ENCODE measurements at places on chromosomes 4 and X.

DNA sequence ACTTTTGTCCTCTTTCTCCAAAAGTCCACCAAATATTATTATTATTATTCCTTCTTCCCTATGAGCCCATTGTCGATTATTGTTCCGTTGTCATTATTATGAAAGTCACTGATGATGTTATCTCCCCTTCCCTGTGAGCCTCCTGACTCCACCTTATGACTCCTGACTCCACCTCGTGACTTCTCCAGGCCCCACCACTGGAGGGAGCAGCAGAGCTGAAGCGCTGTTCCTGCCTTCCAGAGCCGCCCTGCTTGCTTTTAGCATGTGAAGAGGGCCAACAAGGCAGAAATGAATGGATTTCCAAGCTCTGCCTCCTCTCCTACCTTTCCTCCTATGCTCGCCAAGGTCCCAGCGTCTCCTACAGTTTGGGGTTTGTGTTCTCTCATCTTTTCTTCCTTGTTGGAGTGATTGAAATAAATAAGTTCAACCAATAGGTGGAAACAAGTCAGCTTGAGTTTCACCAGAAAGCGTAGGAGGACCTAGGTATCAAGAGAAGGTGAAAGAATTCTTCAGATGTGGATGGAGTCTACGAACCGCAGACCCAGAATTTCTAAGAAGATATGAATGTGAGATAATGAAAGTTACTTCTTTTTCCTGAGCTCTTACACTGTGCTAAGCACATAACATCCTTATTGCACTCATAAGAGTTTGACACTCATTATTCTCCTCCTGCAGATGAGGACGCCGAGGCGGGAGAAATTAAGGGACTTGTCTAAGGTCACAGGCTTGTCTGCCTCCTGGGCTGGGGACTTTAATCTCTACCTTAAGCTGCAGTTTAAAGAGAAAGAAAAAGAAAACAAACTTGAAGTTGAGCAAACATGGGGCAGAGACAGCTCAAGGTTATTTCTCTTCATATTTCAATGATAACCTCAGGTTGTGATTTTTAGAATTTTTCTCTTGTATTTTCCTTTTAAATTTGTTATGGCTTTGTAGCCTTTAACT, 26.1 kb downstream of the IGSF1 start:
- no peak for DNase-seq

DNA sequence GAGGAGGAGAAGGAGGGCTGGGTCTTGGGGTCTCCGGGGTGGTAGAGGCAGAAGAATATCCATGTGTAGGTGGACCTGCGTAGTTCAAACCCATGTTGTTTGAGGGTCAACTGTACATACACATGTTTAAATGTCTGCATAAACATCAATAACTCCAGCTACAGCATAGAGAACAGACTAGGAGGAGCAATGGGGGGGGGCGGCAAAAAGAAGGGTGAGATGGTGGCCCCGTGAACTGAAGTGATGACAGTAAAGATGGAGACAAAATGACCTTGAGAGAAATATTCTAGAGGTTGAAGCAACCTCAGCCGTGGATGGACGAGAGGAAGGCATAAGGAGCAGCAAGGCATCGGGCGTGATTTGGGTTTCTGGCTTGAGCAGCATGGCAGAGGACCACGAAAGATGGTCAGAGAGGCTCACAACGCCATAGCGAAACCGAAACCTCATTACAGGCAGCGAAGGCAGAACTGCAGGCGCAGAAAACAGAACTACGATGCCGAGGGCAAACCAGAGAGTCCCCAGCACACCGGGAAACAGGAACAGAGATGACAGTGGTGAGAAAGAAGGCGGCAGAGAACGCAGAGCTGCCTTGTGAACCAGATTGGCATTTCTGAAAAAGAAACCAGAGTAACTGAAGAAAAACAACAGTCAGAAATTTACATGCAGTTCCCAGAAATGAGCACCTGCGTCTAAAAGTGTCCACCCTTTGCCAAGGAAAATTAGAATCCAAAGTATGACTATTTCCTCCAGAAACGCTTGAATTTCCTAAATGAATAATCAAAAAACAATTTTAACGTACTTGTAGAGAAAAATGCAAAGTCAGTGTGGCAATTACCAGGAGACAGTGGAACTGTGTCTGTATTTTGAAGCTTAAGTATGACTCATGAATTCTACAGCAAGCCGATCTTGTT, 50.3 kb upstream of the ENPP6 start:
- peak; percentile 41 for DNase-seq

- no peak for DNase-seq
Measured at GRCh38 chr4:129545599-129546278, 449.8 kb downstream of the C4orf33 start.

DNA sequence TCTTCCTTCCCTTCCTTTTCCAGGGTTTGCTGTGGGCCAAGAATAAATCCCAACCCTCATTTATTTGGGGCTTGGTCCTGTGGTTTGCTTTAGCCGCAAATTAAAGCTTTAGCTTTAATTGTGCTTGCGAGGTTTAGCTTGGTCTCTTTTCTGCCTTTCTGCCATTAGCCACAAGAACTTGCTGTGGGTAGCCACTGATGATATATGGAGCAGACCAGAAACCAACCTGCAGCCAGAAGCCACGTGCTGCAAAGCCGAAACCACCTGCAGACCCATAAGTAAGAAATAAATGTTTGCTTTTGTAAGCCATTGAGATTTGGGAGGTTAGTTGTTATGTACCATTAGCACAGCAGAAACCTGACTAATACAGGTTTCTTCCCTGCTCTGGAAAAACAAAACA, 89.8 kb upstream of the S100G start:
- DNase-seq, result no peak

GRCh38 chrX:68999931-69000330, 165.3 kb downstream of the PJA1 start:
- no peak for DNase-seq

- no peak for DNase-seq
Measured at GRCh38 chrX:69216911-69217310, 51.7 kb upstream of the PJA1 start.

DNA sequence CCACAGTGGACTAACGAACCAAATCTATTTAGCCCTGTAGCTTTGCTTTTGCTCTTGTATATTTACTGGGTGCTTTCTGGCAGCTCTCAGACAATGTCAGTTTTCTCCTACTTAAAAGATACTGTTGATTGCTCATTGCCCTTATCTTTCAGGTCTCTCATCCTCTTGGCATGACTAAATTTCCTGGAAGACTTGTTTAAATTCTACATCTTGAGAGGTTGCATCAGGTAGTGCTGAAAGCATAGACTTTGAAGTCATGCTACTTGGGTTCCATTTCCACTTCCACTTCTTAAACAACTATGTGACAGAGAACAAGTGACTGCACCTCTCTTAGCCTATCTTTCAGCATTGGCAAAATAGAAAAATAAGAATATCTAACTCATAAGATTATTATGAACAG, 8.4 kb downstream of the TDO2 start:
- DNase-seq, result no peak

- no peak for DNase-seq
Measured at GRCh38 chr4:145048817-145049216, 49.2 kb downstream of the ANAPC10 start.

- DNase-seq, result no peak
Measured at GRCh38 chr4:134740290-134740689, 538.7 kb upstream of the PABPC4L start.

DNA sequence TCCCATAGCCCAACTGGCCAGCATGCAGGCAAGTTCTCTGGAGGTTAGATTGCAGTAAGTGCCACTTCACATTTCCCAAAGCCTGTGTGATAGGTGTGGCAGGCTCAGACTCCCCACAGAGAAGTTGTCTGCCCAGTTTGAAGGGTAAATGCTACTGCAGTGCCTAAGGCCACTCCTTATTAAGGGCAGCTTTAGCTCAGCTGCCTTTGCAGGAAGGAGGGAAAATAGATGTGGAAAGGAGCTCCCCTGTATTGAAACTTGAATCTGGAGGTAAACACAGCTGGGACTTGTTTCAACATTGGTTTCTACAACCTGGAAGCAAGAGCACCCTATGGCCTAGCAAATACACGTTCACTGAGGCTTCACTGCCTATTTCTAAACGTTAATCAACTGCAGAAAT, 22.4 kb downstream of the NEXMIF start:
- DNase-seq, result no peak

- no peak for DNase-seq
Measured at GRCh38 chr4:24496597-24496996, 87.8 kb downstream of the DHX15 start.

- DNase-seq, result no peak
Measured at GRCh38 chrX:71992711-71993110, 82.1 kb downstream of the NHSL2 start.

DNA sequence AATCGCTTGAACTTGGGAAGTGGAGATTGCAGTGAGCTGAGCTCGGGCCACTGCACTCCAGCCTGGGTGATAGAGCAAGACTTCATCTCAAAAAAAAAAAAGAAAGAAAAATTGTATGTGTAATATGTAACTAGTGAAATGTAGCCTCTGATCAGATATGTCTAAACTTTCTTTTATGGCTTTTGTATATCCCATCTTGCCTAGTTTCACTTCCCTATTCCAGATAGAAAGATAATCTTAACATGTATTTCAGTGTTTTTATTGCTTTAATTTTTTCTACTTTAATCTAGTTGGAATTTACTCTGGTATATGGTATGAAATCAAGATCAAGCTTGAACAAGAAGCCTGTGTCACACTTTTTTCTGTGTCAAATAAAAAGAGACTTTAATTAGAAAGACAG, 1.9 kb upstream of the ZNF41 start:
- no peak for DNase-seq

DNA sequence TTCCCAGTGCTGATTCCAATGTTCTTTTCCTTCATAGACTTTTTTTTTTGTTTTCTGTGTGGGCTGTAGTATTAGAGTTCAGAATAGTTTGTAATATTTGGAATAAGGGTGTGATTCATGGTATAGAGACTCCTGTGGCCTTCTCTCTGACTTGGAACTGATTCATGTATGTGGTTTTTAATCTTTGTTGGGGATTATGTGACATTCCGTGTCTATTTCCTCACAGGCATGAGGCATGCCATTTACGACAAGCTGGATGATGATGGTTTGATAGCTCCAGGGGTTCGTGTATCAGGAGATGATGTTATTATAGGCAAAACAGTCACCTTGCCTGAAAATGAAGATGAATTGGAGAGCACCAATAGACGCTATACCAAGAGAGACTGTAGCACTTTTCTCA, 44.4 kb downstream of the POLR2B start:
- DNase-seq, result no peak

DNA sequence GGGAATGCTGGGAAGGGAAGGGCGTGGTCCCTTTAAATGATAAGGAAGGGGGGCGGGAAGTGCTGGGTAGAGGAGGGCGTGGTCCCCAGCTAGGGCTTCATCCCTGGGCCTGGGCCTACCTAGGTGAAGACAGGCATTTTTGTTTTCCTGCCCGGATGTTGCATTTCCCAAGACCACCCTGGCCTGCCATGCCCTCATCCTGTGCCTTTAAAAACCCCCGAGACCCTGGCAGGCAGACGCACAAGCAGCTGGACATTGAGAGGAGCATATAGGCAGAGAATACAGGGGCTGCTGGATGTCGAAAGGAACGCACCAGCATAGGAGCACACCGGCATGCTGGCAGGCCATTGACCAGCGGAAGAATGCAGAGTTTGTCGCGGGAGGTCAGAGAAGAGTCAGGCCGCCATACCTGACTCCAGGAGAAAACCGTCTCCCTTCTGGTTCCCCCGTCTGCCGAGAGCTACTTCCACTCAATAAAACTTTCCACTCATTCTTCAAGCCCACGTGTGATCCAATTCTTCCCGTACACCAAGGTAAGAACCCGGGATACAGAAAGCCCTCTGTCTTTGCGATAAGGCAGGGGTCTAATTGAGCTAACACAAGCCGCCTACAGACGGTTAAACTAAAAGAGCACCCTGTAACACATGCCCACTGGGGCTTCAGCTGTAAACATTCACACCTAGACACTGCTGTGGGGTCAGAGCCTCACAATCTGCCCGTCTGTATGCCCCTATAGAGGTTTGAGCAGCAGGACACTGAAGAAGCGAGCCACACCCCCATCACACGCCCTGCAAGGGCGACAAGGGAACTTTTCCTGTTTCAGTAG, 2.9 kb upstream of the AGA start:
- DNase-seq, result no peak

DNA sequence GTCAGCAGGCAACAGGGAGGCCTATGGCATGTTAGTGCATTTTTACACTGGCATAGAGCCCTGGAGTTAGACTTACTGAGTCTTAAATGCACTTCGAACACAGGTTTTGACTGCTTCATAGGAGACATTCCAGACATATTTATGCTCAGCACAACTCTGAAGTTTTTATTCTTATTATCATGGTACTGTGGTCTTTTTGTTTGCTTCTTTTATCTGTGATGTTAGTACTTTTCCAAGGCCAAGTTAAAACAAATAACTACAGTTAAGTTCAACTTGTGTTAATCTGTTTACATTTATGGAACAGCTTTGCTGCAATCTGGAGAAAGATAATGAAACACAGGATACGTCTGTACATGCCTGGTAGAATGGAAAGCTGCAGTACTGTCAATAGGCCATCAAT, 76.5 kb downstream of the COL4A5 start:
- DNase-seq, result no peak

GRCh38 chrX:39527025-39527424, 570.7 kb downstream of the BCOR start:
- no peak for DNase-seq

- no peak for DNase-seq
Measured at GRCh38 chr4:30867427-30867826, 147.3 kb downstream of the PCDH7 start.

DNA sequence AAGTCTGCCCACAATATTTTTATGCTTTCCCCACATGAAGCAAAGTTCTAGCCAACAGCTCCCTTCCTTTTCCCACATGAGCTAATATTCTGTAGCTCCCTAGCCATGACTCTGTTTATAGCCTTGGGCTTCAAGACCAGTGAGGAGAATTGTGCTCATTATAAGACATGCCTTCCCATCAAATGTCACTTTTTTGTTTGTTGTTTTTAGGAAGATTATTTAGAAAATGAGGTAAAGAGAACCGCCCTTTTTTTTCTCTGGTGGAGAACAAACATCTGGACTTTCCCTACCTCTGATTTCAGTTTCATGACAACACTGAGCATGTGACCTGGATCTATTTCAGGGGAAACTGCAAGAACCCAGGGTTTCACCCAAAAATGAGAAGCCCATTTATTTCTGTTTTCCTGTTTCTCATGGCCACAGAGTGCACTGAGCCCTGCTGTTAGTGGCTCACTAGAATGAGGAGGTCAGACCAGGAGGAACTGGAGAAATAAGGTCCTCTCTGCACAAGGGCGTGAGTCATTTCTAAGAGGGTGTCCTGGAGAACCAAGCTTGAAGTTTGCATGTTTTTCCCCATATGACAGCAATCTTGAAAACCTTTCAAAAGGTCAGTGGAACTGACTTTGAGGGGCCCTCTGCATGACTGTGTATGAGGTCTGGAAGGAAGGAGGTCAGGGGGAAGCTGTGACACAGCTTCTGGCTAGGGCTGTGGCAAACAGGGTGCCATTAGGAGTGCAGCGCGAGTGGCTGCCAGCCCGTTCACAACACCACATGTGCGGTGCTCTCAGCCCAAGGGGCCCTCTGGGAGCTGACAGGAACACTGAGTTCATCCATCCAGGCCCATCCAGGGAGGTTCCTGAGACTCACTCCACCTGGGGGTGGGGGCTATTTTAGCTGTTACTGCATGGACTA, 55.2 kb downstream of the CHST7 start:
- DNase-seq, result no peak

Measured in stimulated activated CD4-positive, alpha-beta T cell treated with anti-CD3 and anti-CD28 coated beads, Interleukin-1b, Interleukin-23, amount 100 ng/mL, for 4 hours (primary cell).